ENCODE measurements at places on chromosomes 2 and 18.

GRCh38 chr2:196131384-196131937 lies 39.9 kb downstream of the STK17B start:
- DNase-seq, result peak; percentile 45

DNA sequence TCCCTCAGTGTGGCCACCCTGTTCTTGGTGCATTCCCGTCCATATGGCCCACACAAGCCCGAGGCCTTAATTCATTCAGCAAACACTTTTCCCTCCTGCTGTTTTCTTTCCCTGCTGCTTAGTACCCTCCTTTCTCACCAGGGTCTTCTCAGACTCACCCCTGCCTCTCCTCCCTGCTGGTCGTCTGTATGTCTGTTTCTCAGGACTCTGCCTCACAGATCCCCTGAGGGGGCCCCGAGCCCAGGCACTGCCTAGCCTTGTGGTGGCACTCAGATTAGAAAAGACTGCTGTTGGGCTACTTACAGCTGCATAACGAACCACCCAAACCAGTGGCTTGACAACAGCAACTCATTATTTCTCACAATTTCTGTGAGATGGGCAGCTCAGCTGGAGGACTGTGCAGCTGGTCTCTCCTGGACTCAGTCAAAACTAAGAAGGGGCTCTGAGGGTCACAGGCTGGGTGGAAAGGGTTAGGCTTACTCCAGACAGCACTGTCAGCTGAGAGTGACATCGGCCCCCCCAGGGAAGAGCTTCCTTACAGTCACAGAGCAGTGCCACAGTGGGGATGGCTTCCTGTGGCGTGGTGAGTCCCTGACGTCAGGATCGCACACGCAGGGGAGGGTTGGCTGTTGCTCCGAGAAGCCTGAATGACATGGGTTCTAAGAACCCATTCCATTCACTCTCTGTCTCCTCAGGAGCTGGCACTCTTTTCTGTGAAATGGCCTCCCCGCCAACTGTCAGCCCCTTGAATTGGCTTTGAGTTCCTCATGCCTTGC lies 139.0 kb downstream of the UXS1 start:
- DNase-seq, result no peak

GRCh38 chr2:120571015-120571728 lies 164.5 kb upstream of the GLI2 start:
- DNase-seq, result no peak

GRCh38 chr2:10658041-10658913 lies 31.5 kb downstream of the NOL10 start:
- DNase-seq, result no peak

- no peak for DNase-seq
These were observed 3.5 kb downstream of the DNPEP start for GRCh38 chr2:219384083-219384713.

DNA sequence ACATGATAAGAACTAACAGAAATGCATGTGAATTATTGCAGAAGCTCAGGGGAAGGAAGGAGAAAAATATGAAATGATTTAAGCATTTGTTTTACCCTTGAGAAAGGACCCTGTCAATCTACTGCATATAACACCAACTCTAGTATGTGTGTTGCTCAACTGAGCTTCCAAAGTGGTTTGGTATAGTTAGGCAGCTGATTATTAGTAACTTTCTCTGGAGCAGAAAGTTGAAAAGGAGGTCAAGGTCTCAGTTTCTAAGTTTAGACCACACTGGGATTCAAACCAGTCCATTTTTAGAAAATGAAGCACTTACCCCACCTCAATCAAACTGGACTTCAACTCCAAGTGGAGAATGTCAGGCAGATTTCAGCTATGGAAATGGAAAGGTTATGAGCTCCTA lies 123.3 kb upstream of the CDC42EP3 start:
- no peak for DNase-seq

DNA sequence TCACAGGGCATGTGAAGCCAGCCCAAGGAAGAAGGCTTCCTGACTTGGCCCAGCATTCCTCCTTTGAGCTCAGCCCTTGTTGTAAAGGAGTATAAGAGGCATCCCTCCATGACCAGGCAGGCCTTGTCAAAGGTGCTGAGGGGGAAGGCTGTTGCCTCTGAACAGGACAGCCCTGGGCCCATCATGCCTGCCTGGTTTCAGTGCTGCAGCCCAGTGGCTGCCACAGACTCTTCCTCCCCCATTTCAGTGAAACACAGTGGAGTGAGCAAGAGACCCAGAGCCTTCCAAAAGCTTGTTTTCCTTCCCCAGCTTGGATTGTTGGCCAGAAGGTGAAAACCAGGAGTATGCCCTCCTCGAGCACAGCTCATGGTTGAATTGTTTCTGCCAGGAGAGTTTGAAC lies 19.9 kb upstream of the RPL37A start:
- no peak for DNase-seq

DNA sequence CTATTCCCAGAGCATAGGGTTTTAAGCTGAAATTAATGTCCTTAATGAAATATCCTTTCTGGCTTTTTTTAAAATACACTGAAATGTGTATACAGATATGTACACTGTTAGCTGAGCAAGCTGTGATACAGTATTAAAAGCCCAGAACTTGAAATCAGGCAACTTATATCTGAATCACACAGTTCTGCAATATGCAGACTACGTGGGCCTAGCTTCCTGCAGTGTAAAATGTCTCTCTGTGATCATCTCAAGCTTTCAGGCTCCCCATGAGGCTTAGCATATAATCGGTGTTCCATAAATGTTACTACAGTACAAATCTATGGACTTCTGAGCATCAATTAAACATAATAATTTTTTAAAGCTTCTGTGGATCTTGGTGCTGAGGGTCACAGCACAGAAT lies 8.2 kb downstream of the FBXO15 start:
- DNase-seq, result no peak

DNA sequence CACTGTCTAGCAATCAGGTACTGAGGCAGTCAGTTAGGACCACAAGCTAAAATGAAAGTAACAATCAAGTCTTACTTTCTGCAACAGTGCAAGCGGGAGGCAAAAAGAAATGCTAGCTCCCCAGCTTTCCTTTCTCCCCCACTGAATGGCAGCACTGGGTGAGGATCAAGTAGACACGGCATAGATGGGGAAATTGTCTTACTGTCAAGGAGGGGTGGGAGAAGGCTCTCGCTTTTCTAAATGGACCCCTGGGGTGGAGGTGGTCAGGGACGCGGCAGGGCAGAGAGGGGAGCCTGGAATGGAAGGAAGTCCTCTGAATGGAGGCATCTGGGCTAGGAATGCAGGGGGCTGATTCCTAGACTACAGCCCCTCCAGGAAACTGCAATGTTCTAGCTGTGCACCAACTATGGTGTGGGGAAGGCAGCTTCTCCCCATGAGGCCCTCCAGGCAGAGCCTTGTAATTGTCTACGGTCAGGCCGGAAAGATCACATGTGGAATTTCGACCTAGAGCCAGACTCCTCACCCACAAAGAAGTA lies 24.3 kb downstream of the METTL8 start:
- no peak for DNase-seq

GRCh38 chr18:79581406-79581805 lies 98.2 kb upstream of the CTDP1 start:
- DNase-seq, result no peak

DNA sequence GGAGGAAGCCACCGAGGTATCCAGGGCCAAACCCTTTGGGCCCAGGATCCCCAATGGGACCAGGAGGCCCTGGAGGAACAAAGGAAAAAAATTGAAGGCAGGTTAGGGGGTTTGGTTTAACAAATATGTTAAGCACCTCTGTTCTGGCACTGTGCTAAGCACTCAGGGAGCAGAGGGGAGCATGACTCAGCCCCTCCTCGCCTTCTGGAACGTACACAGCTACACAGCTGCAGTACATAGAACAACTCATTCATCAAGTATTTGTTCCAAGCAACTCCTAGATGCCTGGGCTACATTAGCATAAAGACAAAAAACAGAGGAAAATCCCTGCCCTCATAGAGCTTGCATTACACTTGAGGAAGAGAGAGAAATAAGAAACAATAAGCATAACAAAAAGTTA lies 153.6 kb downstream of the COL4A4 start:
- no peak for DNase-seq

DNA sequence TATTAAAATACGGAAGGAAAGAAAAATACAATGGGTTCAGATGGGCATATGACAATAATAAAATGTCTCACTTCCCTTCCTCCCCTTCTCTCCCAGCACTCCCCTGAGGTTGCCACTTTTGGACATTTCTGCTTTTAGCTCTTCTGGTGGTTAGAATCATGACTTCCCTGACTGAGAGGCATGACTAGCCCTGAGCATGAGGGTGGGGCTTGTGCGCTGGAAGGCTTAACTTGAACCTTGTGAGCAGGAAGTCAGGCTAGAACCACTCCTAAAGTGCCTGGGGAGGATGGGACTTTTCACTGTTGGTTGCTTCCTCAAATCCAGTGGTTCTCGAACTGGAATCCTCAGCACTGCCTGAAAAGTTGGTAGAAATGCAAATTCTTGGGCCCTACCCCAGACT lies 19.7 kb upstream of the ARHGAP25 start:
- no peak for DNase-seq

GRCh38 chr2:71586471-71586870 lies 133.1 kb downstream of the DYSF start:
- no peak for DNase-seq

DNA sequence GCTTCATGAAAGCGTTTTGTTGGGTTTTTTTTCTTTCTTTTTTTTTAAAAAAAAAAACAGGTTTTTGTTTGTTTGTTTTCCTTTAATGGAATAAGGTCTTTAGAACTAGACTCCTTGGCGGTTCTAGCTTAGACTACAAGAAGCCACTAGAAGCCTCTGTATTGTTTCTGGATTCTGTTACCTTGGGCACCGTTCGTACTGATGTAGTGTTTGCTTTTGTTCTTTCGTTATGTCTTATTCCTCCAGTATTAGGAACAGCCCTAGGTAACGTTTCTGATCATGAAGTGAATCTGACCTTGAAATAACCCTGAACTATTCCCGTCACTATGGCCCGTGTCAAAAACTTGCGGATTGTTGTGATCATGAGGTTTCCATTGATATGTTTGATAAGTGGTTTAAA lies 164.6 kb downstream of the PTGR3 start:
- no peak for DNase-seq

DNA sequence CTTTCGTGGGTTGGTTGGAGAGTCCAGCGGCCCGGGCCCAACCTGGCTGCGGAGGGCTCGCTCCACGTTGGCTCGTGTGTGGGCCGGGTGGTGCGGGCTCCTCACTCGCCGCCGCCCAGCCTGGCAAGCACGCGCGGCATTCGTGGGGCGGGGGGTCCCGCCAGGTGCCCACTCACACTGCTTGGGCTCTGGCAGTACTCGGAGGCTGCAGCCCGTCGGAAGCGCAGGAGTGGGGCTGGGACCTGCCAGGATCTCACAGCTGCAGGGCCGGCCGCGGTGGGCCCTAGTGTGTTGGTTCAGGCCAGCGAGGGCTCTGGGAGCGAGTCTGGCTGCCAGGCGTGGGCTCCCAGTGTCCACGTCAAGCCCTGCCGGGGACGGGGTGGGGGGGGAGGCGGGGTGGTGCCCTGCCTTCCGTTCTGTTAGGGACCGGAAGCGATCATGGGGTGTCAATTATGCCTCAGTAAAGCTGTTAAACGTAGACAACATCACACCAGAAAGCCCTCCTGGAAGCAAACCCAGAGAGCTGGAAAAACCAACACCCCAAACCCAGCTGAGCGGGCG lies 1.0 kb upstream of the HS6ST1 start:
- DNase-seq, result no peak

GRCh38 chr2:204989877-204990276 lies 444.6 kb downstream of the PARD3B start:
- DNase-seq, result no peak

DNA sequence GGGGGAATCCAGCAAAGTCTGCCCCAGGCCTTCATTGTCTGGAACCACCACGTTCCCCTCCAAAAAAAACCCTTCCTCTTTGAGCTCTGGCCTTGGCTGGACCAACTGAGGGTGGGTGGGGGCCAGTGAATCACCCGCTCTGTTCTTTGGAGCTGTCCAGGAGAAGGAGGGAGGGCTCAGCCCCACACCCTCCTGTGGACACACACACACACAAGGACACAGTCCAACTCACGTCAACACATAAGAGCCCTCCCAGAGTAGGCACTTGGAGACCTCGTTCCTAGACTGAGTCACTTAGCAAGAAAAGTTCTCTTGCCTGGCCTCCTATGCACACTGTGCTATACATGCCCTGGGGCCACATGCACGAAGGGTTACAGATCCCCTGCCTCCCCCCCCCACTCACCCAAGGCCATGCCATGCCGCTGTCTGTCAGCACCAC lies 1.2 kb upstream of the TNS1 start:
- DNase-seq, result no peak

DNA sequence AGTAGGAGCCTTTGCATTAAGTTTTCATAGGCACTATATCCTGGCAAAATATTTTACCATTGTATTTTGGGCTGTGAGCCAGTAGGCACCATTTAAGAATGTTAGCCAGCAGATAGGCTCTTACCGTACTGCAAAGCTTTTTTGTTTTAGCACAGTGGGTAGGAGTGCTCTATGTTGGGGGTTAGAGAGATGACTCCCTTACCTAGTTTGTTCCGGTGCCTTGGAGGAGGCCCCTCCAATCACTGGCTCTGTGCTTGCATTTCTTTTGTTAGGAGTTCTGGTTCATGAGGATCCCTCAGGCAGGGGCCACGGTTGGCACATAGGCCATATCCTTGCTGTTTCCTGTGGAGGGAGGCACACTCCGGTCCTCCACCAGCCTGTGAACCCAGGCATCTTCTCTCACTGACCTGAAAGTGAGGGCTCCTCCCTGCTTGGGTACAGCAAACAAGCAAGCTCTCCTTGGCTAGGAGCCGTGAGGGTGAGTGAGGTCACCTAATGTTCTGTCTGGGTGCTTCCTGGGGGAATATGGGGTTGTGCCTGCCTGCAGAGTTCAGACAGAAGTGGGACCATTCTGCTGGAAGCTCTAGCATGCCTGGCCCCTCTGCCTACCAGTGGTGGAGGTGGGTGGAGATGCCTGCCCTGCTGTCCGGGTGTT lies 29.8 kb downstream of the LTBP1 start:
- DNase-seq, result no peak

DNA sequence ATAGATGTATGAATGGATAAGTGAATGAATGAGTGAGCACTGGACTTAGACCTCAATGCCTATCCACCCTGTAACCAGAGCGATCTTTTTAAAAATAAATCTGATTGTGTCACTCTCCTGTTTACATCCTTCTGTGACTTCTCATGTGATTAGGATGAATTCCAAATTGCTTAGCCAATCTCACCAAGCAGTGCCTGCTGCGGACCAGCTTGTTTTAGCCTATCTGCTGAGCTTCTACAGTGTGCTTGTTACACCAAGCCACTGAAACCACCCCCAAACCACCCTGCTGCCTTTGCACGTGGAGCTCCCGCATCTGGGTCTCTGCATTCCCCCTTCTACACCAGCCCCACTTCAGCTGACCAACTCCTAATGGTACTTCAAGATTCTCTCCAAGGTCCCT lies 265.4 kb downstream of the EN1 start:
- no peak for DNase-seq

DNA sequence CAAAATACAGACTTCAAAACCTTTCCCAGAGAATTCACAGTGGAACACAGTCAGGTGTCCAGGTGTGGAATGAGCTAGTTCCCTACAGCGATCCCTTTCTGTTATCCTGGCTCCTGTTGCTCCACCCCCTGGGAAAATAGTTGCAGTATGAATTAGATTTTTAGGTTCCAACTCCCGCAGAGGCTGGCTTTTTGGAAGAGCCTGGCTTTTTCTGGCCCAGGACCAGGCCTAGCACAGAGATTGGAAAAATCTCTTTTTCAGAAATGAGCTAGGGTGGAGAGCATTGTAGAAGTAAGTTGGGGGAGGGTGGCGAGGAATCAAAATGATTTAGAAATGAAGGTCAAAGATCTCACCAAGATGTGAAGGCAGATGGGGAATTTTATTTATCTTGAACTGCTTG lies 27.1 kb downstream of the COL5A2 start:
- no peak for DNase-seq

Measured in central memory CD8-positive, alpha-beta T cell (primary cell).